ENCODE measurements at places on chromosomes 5 and 9. TPM values are rescaled to one million over a fixed set of nuclear protein-coding genes. Genes with fewer than 3 reads are reported as not detected.

The TMEM171 gene
- total RNA-seq: not detected

The NOTCH1 gene
- total RNA-seq: 67.0 TPM

The SPINK1 gene
- total RNA-seq: not detected

DNA sequence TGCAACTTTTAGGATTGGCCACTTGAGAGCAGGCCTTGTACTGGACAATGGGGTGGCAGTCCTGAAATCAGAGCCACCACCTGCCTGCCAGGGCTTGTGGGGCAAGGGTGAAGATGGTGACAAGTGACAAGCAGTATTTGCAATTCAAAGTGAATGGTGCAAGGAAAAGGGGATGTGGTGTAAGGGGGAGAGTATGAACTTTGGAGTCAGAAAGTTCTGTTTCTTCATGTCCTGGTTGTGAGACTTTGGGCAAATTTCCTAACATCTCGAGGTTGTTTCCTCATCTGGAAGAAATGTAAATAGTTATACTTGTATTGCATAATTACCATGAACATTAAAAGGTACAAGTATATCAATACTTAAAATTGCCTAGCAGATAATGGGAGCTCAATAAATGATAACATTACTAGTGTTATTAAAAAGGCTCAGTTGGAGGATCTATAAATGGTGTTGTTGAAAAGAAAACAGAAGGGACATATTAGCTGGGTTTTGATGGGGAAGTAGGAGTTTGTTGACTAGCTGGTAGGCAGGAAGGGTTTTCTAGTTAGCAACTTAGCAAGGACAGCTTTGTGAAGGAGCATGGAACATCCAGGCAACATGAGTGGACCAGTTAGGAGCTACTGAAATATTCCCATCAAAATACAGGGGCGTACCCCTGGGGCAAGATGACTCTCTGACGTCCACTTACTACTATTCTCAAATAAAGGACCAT is 21.3 kb upstream of the MEGF9 start:
- H3K36me3 ChIP-seq: peaks cover 2% of the 10 kb centered on the region
- H3K4me1 ChIP-seq: no peaks in the 10 kb centered on the region
- H3K27ac ChIP-seq: no peak overlapping the region
- no peaks in the 10 kb centered on the region for H3K27me3 ChIP-seq
- no peak for DNase-seq

DNA sequence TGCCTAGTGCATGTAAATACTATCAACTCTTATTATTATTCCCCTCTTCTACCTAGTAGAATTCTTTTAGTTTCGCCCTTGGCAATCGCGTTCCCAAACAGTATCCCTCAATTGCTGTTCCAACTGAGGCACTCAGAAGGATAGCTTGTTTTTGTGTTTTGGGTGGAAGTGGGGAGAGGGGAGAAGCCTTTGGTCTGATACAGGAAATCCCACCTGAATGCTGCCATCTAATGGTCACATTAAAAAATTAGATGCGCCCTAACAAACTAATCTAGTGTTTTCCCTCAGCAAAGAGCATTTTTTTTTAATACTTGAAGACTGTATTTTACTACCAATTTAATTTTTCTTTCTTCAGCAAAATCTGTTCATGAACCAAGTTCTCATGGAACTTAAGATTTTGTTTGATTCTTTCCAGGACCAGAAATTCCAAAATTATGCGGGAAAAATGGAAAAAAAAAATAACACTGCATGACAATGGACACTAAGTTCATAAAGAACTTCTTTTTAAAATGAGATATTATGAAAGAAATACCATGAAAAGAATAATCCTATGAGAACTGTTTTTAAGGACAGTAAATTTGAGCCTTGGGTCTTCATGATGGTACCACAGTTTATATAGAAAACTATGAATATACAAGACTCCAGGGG is 22.2 kb upstream of the GLDC start:
- H3K4me3 ChIP-seq: no peak overlapping the region
- H3K36me3 ChIP-seq: no peaks in the 10 kb centered on the region
- H3K27me3 ChIP-seq: no peaks in the 10 kb centered on the region
- H3K4me1 ChIP-seq: no peaks in the 10 kb centered on the region
- no peak overlapping the region for H3K27ac ChIP-seq
- no peak for DNase-seq

DNA sequence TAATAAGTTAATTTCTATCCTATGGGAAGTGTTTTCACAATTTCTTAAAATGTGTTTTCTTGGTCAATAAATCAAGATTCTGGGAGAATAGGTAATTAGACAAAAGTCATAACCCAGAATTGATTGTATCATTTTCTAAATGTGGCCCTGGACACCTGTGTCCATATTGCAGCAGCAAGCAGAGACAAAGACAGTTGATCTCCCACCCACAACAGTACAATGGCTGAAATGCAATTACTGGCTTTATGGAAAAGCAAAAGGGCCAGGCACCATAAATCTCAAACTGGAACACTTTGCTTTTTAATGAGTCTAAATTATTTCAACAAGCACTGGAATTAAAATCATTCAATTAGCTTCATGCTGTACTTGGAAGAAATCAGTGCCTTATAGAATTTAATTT is 157.2 kb downstream of the ESM1 start:
- H3K36me3 ChIP-seq: no peaks in the 10 kb centered on the region
- no peak overlapping the region for H3K27ac ChIP-seq
- no peak overlapping the region for H3K4me3 ChIP-seq
- H3K27me3 ChIP-seq: peaks cover 2% of the 10 kb centered on the region

GRCh38 chr9:34540827-34541226 is 18.0 kb upstream of the ENHO start:
- no peaks in the 10 kb centered on the region for H3K4me1 ChIP-seq
- no peak for DNase-seq
- no peak overlapping the region for H3K4me3 ChIP-seq
- no peak overlapping the region for H3K27ac ChIP-seq

DNA sequence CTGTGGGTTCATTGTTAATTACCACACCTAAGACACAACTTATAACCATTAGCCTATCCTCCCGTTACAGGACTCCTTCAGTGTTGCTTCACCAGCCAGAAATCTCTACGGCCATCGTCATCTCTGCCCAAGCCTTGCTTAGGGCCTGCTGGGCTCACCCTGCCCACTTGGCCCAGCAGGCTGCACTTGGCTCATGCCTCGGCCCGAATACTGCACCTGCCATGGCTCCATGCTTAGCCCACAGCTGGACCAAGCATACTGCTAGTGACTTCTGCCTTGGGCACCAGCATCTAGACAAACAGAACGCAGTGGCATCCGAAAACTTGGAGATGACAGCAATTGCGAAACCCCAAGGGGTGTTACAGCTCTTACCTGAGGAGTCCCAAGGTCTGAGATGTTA is 2336.0 kb upstream of the ACO1 start:
- H3K27me3 ChIP-seq: no peaks in the 10 kb centered on the region
- H3K4me3 ChIP-seq: no peak overlapping the region
- H3K36me3 ChIP-seq: no peaks in the 10 kb centered on the region
- no peak overlapping the region for H3K27ac ChIP-seq

GRCh38 chr9:134811673-134812342 is 68.8 kb upstream of the FCN2 start:
- H3K4me1 ChIP-seq: no peaks in the 10 kb centered on the region
- H3K27me3 ChIP-seq: no peaks in the 10 kb centered on the region
- no peak overlapping the region for H3K27ac ChIP-seq
- no peak overlapping the region for H3K4me3 ChIP-seq

- H3K27ac ChIP-seq: no peak overlapping the region
- no peaks in the 10 kb centered on the region for H3K27me3 ChIP-seq
- no peaks in the 10 kb centered on the region for H3K4me1 ChIP-seq
- H3K36me3 ChIP-seq: peaks cover 28% of the 10 kb centered on the region
These were observed 35.4 kb upstream of the C5orf47 start for GRCh38 chr5:173953528-173954090.

DNA sequence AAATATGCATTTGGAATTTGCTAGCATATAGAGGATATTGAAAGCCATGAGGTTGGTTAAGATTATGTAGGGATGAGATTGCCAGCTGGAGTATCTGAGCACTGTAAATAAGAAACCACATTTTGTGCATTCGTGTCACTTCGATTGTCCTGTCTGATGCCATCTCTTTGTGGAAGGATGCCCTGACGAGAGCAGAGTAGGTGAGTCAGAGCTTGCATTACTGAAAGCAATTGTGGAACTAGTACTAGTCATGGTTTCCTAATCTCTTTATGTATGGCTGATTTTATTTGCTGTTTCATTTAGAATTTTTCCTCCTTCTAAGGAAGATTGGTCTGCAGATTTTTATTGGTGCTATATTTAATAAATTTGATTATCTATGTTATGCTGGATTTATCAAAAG is 14.5 kb upstream of the TAS2R1 start:
- H3K36me3 ChIP-seq: no peaks in the 10 kb centered on the region
- no peak overlapping the region for H3K4me3 ChIP-seq
- no peaks in the 10 kb centered on the region for H3K4me1 ChIP-seq
- DNase-seq: no peak
- H3K27ac ChIP-seq: no peak overlapping the region

DNA sequence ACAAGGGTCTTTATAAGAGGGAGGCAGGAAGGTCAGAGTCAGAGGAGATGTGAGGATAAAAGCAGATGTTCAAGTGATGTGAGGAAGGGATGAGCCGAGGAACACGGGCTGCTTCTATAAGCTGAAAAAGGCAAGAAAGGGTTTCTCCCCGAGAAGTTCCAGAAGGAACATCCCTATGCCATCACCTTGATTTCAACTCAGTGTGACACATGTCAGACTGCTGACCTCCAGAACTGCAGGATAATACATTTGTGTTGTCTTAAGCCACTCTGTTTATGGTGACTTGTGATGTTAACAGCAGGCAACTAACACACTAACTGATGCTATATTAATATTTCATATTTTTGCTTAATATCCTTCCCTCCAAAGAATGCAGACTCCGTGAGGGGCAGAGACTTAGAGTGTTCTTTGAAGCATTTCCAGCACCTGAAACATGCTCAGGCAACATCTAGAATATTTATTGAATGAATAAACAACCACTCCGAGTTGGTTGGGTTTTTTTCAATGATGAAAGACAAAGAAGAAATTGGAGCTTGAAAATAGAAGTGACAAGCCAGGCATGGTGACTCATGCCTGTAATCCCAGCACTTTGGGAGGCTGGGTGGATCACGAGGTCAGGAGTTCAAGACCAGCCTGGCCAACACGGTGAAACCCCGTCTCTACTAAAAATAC is 77.6 kb upstream of the ADRA1B start:
- peaks cover 11% of the 10 kb centered on the region for H3K27me3 ChIP-seq
- H3K36me3 ChIP-seq: no peaks in the 10 kb centered on the region
- no peak overlapping the region for H3K27ac ChIP-seq
- H3K4me3 ChIP-seq: no peak overlapping the region

DNA sequence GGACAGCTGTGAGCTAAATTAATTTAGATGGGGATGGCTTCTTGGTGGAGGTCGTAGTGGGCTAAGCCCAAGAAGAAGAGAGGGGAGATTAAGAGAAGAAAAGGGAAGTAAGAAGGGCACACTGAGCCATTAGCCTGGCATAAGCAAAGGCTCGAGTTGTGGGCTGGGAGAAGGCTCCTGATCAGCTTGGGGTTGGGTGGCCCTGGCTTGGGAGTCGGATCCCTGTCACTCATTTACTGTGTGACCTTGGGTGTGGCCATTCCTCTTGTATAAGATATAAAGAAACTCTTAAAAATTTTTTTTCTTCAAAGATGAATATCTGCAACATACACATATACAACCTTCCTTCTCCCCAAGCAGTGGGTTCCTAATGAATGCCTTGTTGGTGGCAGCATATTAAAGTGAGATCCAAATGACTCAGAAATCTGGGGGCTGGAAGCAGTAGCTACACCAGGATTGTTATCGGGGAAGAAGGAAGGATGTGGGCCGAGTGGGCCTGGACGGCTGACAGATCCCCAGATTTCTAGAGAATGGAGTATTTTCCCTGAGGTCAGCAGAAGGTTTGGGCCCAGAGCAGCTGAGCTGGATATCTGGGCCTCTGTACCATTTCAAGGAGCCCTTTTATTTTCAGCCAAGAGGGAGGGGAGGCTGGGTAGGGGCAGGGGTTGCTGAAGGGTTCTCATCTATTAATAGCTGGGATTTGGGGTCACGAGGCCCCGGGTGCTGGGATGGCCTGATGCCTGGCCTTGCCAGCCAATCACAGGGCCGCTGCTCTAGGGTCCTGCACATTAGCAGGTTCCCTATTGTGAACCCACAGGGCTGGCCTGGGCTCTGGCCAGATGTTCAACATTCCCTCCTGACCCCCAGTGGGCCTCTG is 52.1 kb downstream of the PPARGC1B start:
- peaks cover 2% of the 10 kb centered on the region for H3K4me1 ChIP-seq
- H3K36me3 ChIP-seq: peaks cover 3% of the 10 kb centered on the region
- H3K27me3 ChIP-seq: no peaks in the 10 kb centered on the region
- no peak overlapping the region for H3K27ac ChIP-seq
- H3K4me3 ChIP-seq: no peak overlapping the region

GRCh38 chr5:138789771-138790242 is 36.6 kb downstream of the CTNNA1 start:
- peaks cover 13% of the 10 kb centered on the region for H3K4me1 ChIP-seq
- DNase-seq: no peak
- no peak overlapping the region for H3K27ac ChIP-seq
- peaks cover 3% of the 10 kb centered on the region for H3K36me3 ChIP-seq
- H3K4me3 ChIP-seq: no peak overlapping the region

DNA sequence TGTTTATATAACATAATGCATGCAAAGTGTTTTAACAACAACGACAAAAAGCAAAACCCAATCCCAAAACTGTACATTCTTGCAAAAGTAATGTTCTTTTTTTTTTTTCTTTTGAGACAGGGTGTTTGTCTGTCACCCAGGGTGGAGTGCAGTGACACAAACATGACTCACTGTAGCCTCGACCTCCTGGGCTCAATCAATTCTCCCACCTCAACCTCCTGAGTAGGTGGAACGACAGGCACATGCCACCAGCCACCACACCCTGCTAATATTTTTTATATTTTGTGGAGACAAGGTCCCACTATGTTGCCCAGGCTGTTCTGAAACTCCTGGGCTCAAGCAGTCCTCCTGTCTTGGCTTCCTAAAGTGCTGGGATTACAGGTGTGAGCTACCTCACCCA is 13.6 kb upstream of the HAVCR1 start:
- H3K4me3 ChIP-seq: no peak overlapping the region
- H3K36me3 ChIP-seq: no peaks in the 10 kb centered on the region
- DNase-seq: peak; percentile 27
- H3K27ac ChIP-seq: no peak overlapping the region

DNA sequence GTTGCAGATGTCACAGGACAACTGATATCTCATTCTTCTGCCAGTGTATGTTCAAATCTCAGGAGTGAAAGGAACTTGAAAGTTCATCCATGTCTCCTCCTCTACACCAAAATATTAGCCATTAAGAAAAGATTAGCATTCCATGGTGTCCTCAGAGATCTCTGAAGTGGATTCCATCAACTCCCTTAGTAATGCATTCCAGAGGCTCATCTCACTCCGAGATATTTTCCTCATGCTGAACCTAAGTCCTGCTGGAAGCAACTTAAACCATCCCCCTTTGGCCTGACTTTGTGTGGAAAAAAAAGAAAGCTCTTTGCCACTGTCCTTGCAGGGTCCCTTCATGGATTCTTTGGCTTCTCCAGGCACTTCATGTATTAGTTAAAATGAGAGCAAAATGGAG is 155.7 kb upstream of the ZNF462 start:
- no peaks in the 10 kb centered on the region for H3K4me1 ChIP-seq
- no peak overlapping the region for H3K27ac ChIP-seq
- H3K36me3 ChIP-seq: no peaks in the 10 kb centered on the region
